Lower lobe of right lung (tissue), 2 donors: ENCODE measurements at places on chromosomes 7 and 10.

DNA sequence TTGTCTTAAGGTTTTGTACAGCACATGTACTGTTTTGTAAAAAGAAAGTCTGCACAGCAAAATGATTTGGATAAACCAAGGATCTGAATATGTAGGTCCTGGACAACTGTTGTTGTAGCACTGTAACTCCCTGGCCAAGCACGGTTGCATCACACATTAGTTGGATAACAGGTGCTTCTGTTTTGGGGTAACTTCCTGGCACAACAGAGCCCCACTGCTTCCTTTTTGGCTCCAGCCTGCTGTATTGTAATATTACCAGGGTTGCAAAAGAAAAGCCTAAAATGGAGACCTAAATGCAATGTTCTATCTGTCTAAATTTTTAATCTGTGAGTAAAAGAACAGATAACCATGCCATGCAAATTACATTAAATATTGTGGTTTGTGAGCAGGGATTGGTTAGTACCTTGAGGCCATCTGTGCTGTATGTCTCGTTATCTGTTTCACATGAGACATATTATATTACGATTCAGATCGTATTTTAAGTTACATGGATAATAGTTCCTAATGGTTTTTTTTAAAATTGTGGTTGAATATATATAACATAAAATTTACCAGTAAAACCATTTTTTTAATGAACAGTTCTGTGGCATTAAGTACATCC lies 27.5 kb upstream of the WAC start:
- no peak for DNase-seq

- DNase-seq, result no peak
Observed at GRCh38 chr7:106037489-106038176, 74.5 kb downstream of the SYPL1 start.

DNA sequence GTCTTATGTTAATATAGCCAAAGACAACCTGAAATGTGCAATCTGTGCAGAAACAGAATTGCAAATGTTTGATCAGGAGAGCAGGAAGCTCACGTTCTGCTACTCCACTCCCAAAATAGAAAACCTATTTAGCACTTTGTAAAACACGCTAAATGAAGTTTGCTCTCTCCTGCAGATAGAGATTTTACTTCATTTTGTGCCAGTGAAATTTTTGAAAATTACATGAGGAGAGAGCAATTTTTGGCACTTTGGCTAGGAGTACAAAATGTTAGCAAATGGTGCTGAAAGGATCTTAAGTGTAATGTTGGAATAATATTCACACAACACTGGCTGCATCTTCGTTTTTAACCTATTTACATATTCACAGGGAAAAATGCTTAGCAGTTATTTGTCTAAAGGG lies 61.9 kb downstream of the SEM1 start:
- DNase-seq, result no peak

DNA sequence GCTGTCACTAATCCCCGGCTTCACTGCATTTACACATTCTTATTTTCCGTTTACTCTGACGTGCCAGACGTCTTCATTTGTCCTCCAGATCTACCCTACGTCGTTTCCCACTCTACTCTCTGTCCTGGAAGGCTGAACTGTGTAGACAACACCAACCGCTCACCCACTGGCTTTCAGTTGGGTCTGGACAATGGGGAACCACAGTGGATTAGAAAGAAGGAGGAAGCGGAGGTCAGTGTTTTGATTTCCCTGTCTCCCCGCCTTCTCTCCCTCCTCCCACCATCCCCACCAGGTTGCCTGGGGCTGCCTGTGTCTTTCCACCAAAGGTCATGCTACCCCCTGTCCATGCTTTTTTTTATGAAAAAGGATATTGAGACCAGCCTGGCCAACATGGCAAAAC lies 14.0 kb upstream of the CTBP2 start:
- no peak for DNase-seq

DNA sequence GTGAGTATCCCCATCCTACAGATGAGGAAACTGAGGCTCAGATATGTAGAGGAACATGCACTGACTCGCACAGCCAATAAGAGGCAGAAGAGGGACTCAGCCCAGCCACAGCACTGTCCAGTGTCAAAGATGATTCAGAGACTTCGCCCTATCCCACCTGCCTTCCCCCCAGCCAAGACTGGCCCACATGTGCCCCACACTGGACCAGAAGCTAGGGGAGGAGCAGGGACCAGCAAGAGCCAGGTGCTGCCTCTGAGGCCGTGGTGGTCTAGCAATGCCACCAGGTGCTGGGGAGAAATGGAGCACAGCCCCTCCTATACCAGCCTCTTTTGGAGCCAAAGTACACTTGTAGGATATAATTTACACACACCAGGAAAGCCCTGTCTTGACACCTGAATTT lies 22.3 kb downstream of the GRID1 start:
- DNase-seq, result peak; percentile 31

DNA sequence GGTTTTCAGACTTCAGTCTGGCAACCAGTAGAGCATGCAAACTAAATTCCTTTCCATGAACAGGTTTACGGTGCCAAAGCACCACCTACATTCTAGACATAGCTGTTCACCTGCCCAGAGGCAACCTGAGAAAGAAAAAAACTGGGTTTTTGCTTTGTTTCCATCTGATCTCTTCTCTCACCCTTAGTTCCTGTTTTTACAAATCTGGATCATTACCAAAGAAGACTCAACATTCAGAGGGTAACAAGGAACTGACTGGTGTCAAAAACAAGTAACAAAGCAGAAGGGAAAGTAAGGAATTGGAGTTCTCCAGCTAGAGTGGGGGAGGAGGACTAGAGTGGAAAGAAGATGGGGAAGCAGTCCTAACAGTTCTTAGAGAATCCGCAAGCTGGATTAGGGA lies 36.4 kb downstream of the CPVL start:
- no peak for DNase-seq

GRCh38 chr10:119726676-119727261 lies 919 bp downstream of the INPP5F start:
- DNase-seq, result no peak

- DNase-seq, result no peak
Observed at GRCh38 chr7:138049505-138050116, 26.6 kb upstream of the AKR1D1 start.

DNA sequence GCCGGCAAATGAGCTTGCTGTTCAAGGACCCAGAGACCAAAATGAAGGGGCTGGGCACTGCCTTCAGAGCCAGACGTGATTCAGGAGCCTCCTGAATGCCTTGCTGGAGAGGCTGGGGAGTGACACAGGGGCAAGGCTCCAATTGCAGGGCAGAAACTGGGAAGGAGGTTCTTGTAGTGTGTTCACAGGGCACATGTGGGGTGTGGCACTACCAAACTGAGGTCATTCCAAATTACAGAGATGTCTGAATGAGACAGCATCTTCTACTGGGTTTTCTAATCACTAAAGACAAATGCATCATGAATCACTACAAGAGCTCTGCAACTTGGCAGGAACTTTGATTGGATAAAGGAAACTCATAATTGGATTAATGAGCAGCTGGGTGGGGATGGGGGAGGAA lies 17.8 kb downstream of the CRTAC1 start:
- no peak for DNase-seq

- DNase-seq, result no peak
Observed at GRCh38 chr10:77702166-77702565, 64.6 kb upstream of the KCNMA1 start.

DNA sequence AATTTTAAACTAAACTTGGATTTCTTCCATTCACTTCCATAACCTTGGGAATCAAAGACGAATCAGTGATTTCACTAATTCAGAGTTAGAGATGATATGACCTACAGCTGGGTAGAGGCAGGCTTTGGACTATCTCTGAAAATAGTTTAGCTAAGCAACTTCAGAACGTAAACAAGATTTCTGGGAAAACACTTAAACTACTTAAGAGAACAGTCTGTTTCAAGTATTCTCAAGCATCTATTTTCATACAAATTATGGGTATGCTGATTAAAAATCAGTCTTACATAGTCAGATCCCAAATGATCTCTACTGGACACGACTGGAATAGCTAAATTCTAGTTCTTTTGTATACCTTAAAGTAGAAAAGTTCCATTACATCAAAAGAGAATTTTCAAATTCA lies 179.9 kb downstream of the PLCE1 start:
- DNase-seq, result no peak

DNA sequence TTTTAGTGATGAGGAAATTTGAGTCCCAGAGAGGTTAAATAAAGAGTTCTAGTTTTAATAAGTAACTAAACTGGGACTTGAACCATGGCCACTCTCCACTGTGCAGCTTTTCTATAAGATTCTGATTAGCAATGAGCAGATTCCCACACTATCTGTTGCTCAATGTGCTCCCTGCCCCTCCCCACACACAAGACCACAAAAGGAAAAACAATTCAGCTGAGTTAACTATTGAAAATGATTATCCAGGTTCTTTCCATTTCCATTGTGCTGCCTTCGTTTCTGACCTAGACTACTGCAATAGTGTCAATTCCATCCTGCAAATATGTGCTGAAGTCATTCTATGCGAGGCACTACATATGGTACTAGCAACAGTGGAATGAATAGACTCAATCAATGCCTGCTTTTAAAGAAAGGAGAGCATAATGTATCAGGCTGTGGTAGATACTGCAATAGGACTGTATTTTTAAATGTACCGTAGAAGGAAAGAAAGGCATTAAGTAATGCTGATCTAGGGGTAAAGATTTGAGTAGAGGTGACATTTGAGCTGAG lies 97.0 kb downstream of the SEMA3C start:
- DNase-seq, result no peak

DNA sequence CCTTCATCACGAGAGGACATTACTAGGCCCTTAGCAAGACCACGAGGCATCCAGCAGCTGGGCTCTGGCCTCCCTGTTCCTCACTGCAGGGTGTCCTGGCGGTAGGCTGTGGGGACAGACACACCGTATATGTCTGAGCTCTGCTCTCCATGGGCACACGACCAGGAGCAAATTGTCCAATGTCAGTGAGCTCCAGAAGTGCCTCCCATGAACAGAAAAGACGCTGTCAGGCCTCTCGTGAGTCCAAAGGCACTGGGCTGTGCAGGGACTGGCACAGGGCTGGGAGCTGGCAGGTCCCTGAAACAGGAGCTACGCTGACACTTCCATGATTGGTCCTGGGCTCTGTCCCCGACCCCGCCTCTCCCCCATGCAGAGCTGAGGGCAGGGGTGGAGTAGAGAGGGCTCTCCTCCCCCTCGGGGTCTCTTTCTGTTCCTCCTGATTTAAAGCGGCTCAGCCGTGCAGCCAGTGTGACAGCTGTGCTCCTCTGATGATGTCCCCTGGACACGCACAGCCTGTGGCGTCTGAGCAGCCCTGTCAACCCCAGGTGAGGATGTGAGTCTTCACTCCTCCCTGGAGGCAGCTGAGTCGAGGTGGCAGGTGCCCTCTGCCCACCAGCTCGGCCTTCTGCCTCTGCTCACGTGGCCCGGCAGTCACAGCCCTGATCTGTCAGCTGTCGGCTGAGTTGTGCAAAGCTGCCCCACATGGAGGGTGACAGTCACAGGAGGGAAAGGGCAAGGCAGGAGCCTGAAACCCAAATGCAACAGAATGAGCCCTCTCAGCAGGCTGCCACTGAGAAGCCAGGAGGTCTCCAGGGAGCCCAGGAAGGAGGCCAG lies 13.0 kb downstream of the ANTXRL start:
- no peak for DNase-seq

- DNase-seq, result no peak
Observed at GRCh38 chr10:84135836-84136235, 3.5 kb upstream of the GHITM start.

DNA sequence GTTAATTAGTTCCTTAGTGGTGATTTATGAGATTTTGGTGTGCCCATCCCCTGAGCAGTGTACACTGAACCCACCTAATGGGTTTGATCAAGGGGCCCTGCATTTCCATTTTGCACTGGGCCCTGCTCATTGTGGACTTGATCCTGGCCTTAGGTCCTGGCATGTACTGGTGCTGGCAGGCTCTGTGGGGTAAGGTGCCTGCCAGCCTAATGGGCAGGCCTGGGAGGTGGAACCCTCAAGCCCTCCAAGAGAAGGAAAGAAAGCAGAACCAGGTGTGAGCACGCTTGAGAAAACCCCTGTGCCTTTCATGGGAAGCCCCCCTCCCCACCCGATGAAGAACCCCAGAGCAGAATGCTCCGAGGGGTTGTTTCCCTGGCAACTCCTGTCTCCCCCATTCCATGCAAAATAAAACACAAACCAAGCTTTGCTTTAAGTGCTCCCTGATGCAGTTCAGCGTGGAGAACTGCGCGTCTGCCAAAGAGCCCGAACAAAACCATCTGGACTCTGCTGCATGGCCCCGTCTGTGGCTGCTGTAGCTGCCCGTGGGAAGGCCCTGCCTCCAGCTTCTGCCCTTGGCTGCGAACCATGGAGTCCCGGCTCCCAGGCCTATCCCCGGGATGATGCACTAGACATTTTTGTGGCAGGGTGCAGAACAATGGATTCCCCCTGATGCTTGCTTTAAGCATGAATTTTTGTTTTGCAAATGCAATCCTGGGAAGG lies 123.3 kb downstream of the PRPF18 start:
- DNase-seq, result no peak

DNA sequence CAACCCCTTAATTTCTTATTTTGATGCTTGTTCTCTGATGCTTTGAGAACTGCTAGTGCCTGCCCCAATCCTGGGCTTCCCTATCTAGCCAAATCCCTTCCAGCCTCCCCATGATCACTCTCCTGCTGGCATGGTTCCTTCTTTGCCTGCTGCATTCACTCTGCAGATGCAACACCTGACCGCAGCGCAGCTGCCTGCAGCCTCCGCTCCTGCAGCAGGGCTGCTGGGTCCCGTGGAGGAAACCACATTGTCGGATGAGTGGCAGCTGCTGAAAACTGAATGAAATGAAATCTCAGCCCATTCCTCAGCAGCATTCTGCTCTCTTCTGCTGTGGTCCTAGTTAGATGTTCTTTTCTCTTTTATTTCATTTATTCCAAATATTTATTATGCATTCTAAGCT lies 320.3 kb downstream of the CCDC3 start:
- DNase-seq, result no peak

- no peak for DNase-seq
Observed at GRCh38 chr7:13352677-13353076, 636.8 kb downstream of the ETV1 start.

- DNase-seq, result peak; percentile 46
Observed at GRCh38 chr10:45224219-45224841, 91.1 kb downstream of the OR13A1 start.

GRCh38 chr7:85508642-85509410 lies 322.0 kb upstream of the SEMA3D start:
- no peak for DNase-seq
